ENCODE measurements at places on chromosomes 7 and 10. TPM values are rescaled to one million over a fixed set of nuclear protein-coding genes. Genes with fewer than 3 reads are reported as not detected.

- DNase-seq, result no peak
Measured at GRCh38 chr10:58439632-58440364, 54.6 kb downstream of the TFAM start.

The CYP26A1 gene
- polyA plus RNA-seq, result 0.35 TPM

The GRM3 gene
- 0.17 TPM for polyA plus RNA-seq

The FKBP6 gene
- polyA plus RNA-seq, result 0.26 TPM

DNA sequence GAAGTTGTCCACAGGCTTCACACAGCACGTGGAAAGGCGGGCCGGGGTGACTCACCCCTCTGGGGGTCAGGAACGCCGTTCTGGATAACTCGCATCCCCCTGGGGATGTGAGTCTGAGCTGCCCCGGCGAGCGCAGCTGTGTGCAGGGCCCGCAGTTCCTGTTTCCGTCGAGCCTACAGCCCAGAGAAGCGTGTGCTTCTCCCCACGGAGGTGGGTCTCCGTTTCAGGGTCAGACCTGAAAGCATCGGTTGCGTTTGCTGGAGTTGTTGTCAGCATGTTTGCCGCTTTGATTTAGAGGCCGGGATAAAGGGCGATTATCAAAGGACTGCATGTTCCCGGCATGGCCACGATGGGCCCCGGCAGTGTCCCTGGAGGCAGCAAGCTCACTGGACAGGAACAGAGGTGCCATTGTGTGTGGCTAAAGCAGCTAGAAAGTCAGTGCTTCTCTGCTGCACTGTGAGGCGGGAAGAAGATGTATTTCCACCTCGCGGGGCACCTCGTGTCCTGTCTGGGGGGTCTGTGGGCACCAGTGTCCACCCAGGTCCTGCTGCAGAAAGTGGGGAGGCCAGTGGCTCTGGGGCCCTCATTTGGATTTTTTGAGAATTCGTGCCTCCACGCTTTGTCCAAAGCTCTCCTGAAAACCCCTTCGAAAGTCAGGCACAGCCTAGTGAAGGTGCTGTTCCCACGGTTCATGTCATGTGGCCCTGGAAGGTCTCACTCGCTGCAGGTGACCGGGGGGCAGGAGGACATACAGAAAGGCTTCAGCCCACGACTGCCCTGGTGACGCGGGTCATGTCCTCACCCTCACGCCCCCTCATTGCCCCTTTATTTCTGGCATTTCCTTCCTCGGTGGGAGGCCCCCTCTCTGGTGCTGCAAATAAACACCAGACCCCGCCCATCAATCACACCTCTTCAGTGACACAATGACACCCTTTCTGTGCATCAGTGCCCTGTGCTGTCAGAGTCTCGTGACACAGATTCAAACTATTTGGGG, 27.4 kb upstream of the GDI2 start:
- peak; percentile 32 for DNase-seq

DNA sequence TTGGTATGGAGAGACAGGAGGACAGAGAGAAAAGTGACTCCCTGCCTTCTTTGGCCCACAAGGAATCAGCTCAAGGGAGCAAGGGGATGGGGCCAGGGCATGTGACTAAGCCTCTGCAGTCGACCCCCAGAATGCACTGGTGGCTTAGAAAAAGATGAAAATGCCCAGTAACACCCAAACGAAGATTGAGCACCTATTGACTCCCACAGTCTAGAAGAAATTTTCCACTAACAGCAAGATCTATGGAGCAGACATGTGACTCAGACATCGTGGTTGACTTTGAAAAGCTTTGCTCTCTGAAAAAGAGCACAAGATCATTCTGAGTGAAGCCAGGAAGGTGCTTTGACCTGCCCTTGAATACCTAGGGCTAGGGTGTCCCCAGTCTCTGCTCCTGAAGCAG, 586.0 kb downstream of the CALN1 start:
- no peak for DNase-seq

The ZNF746 gene
- 12.4 TPM for polyA plus RNA-seq

DNA sequence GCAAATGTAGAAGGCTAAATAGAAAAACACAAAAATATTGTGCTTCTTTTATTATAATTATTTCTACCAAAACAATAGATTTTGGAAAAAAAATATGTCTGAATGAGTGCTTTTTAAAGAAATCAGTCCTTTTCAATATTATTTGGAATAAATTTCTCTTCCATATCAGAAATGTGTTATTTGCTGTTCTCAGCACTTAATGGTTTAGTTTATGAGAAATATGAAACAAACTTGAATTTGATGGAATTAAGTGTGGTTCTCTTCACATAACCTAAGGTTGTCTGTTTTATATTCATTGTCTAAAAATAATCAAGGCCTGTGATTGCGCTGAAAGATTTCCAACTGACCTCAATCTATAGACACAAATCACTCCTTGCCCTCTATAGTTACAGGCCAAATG, 203.0 kb downstream of the COBL start:
- no peak for DNase-seq

The NACAD gene
- polyA plus RNA-seq, result 9.4 TPM

- no peak for DNase-seq
Measured at GRCh38 chr7:139602143-139602722, 78.7 kb downstream of the CLEC2L start.
